ENCODE measurements at places on chromosomes 16 and 17. TPM values are rescaled to one million over a fixed set of nuclear protein-coding genes. Genes with fewer than 3 reads are reported as not detected.

PLK1 gene
- 0.91 TPM for total RNA-seq

SMG6 gene
- total RNA-seq, result 27.6 TPM

GPR139 gene
- not detected for total RNA-seq

PIK3R5 gene
- 4.9 TPM for total RNA-seq

ALDH3A1 gene
- total RNA-seq, result 0.20 TPM

NECAB2 gene
- 1.8 TPM for total RNA-seq

NPIPA3 gene
- total RNA-seq, result 2.3 TPM

C16orf46 gene
- total RNA-seq, result 0.97 TPM

NAGLU gene
- 13.0 TPM for total RNA-seq

C16orf96 gene
- total RNA-seq, result 0.08 TPM

TSPOAP1 gene
- total RNA-seq, result 21.2 TPM

C17orf78 gene
- total RNA-seq, result not detected

KRTAP2-3 gene
- not detected for total RNA-seq

BCL7C gene
- total RNA-seq, result 31.7 TPM

NLRC3 gene
- 1.3 TPM for total RNA-seq

WNT9B gene
- 3.5 TPM for total RNA-seq

MT1M gene
- total RNA-seq, result 7.8 TPM

PHOSPHO1 gene
- total RNA-seq, result 0.50 TPM

CCL7 gene
- not detected for total RNA-seq

BRICD5 gene
- total RNA-seq, result 8.6 TPM

PRSS21 gene
- not detected for total RNA-seq

LRRC46 gene
- 0.48 TPM for total RNA-seq

MRM3 gene
- total RNA-seq, result 19.2 TPM

CCDC200 gene
- not detected for total RNA-seq

SUPT6H gene
- total RNA-seq, result 45.9 TPM

SEPHS2 gene
- 41.1 TPM for total RNA-seq

KPNA2 gene
- 16.7 TPM for total RNA-seq

CCL23 gene
- 0.56 TPM for total RNA-seq

MT3 gene
- total RNA-seq, result 3.1 TPM

CYGB gene
- 46.6 TPM for total RNA-seq

CD300H gene
- not detected for total RNA-seq

PDE6G gene
- total RNA-seq, result not detected

GCSH gene
- 31.6 TPM for total RNA-seq

TPPP3 gene
- total RNA-seq, result 183 TPM

SLFN5 gene
- total RNA-seq, result 16.5 TPM

HASPIN gene
- 0.23 TPM for total RNA-seq

CHP2 gene
- not detected for total RNA-seq

SMIM36 gene
- total RNA-seq, result not detected

TBC1D3C gene
- total RNA-seq, result not detected

TMEM92 gene
- not detected for total RNA-seq

RNF222 gene
- not detected for total RNA-seq

CCL14 gene
- total RNA-seq, result 27.2 TPM

LPO gene
- not detected for total RNA-seq

PRSS33 gene
- total RNA-seq, result not detected

ADGRG3 gene
- total RNA-seq, result 0.14 TPM

CLEC3A gene
- not detected for total RNA-seq

CASKIN1 gene
- total RNA-seq, result 9.3 TPM

PARN gene
- 20.9 TPM for total RNA-seq

THRA gene
- 99.5 TPM for total RNA-seq

GUCY2D gene
- 0.31 TPM for total RNA-seq

NOTUM gene
- not detected for total RNA-seq

PPP1R27 gene
- total RNA-seq, result not detected

All from right cardiac atrium (tissue), 5 donors.